ENCODE measurements at places on chromosomes 16 and 17.

- DNase-seq = no peak
Observed at GRCh38 chr16:11268921-11269375, at the start of gene TNP2. Gene TNP2, minus strand, starts transcription at chr16:11269325. Its CDS starts 63 bp downstream, at chr16:11269262.

- no peak for DNase-seq
Observed at GRCh38 chr17:5861246-5861645, 208.9 kb upstream of the WSCD1 start.

GRCh38 chr16:11977376-11978041 is 975 bp downstream of the SNX29 start:
- peak; percentile 59 for DNase-seq

DNA sequence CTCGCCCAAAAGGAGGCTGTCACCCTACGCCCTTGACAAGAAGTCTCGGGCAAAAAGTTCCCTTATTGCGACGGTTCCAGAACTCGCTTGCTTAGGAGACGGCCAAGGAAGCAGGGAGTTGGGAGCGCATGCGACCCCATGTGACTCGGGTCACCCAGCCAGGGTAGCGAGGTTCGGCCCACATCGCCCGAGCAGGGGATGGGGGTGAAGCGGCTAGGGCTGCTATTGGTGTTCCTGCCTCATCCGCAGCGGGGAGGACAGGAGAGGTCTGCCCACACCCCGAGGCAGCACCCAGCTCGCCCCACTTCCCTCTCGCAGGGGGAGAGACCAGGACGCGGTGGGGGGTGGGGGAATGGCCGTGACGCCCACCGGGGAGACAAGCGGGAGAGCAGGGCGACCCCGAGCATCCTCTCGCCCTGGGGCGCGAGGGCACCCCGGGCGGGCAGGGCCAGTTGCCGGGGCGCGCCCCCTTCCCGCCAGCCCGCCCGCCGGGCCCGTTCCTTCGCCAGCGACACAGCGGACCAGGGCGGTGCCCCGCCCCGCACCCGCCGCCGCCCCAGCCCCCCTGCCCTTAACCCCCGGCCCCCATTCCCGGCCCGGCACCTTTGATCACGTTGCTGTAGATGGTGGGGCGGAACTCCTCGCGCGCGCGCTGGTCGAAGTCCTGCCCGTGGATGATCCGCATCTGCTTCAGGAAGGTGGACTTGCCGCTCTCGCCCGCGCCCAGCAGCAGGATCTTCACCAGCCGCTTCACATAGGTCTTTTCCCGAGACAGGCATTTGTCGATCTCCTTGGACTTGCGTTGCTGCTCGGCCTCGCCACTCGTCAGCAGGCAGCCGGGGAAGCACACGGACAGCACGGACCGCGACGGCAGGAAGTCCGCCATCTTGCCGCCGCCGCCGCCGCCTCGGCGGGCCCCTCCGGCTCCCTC is 567 bp downstream of the GNA13 start:
- no peak for DNase-seq
